ENCODE measurements at places on chromosomes 7 and 10.
A peak's percentile ranks its signal among the peaks of the same experiment; 100 is the strongest.

GRCh38 chr10:843703-844102 lies 87.8 kb downstream of the LARP4B start:
- DNase-seq: no peak

DNA sequence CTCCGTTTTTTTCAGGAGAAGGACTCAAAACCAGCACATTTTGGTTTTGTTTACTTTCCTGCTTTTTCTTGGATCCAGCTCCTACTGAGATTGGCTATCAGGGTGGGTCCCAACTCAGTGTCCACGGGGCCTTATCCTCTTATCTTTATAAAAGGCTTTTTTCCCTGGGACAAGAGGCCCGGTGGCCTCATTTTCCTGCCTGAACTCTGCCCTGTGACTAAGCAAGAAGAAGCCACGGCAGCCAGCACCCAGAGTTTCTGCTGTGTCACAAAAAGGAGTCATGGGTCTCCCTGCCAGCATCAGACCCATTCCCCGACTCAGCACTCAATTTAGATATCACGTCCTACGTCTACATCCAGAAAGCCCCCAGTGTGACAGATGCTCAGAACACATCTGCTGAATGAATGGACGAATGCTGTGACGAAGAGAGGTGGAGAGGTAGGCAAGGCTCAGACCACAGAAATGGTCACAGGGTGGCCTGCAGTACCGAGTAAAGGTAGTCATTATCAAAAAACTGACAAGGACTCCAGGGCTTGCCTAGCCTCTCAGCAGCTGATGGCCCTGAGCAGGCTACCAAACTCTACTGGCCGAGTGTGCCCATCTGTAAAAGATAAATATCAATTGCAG lies 16.7 kb downstream of the DLG5 start:
- no peak for DNase-seq

GRCh38 chr10:93595378-93596161 lies 5.5 kb downstream of the RBP4 start:
- no peak for DNase-seq

GRCh38 chr10:98920807-98921206 lies 314.8 kb downstream of the HPSE2 start:
- no peak for DNase-seq

DNA sequence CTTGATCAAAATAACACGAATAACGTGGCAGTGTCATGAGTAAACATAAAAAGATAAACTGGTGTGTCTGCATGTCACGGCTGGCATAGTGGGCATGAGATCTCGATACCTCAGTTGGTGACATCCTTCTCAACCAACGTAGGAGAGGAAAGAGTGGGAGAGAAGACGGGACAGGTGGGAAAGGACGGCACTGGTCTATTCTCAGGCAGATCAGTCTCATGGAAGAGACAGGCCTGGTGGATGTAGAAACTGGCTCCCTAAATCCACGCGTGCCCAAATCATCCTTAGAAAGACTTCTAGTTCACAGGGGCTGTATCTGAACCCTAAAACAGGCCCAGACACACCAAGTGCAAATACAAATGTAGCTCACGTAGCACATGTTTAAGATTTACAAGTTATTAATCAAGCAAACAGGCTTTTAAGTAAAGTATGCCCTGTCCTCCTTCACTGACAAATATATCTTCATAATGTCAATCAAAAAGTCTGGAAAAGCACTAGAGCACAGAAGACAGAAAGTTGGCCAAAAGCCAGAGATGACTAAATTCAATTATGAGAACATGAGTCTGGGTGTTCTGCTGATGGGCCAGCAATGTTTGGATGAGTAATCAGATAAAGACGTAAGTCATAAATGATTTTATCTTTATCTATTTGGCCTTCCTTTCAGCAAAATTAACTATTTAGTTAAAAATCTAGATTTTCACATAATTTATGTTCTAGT lies 56.3 kb downstream of the SFMBT2 start:
- no peak for DNase-seq

GRCh38 chr10:97724341-97724941 lies 10.9 kb downstream of the MARVELD1 start:
- DNase-seq: no peak

- DNase-seq: no peak
Observed at GRCh38 chr10:102196893-102197292, 29.2 kb upstream of the ELOVL3 start.

DNA sequence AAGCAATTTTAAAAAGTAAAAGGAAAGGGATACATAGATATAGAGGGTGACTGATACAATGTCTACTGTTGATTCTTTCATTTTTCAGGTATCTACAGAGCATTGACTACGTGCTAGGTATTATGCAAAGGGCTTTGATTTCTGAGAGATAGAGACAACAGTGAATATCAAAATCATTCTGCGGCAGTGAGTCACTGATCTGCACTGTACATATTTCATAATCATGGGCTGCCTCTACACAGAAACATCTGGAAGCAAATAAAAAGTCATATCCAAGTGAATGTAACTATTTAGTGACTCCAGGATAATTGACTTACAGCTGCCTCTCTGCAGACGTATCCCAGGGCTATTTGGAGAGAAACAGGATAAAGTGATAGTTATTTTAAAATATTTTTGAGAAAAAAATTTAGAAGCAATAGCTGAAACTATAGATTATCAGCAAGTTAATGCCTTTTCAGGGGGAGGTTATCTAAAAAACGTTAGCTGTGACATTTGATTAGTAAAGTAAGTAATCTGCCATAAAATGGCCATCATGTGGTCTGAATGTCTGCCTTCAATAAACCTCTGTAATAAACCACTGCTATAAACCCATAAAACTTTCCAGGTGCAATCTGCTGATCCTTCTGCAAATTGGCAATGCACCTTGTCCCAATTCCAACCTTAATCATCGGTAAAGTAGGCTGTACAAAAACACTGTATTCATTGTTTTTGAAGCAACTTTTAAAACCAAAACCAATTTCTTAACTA lies 43.7 kb downstream of the CPXM2 start:
- DNase-seq: no peak

DNA sequence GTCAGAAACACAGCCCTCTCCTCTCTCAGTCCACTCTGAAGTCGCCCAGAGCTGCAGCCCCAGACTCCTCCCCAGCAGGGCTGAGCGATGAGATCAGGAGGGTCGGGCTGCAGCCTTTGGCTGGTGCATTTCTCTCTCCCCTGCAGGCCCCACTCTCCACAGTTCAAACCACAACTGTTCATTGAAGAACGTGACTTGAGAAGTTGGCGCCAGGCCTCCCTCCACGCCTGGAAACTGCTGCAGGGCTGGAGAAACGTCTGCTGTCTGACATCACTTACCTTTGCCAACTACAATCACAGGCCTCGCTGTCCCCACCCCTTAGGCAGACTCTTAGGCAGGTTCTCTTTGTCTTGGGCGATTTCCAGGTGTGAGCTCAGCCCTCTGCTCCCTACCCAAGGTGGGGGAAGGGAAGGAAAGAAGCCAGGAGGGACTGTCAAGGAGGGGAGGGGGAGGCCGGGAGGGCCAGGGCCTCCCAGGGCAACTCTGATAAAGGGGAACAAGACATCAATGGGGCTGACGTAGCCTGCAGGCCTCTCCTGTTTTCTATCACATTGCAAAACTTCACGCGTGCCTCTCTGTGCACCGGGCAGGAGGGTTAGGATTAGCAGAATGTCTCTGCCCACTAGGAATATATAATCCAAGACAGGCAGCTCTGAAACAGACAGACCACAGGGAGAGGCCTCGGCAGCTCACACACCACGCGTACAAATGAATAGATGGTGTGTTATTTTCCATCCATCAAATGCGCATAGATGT lies 32.7 kb downstream of the CALML5 start:
- no peak for DNase-seq

GRCh38 chr10:118568327-118568848 lies 27.1 kb downstream of the PRLHR start:
- DNase-seq: peak; percentile 26

DNA sequence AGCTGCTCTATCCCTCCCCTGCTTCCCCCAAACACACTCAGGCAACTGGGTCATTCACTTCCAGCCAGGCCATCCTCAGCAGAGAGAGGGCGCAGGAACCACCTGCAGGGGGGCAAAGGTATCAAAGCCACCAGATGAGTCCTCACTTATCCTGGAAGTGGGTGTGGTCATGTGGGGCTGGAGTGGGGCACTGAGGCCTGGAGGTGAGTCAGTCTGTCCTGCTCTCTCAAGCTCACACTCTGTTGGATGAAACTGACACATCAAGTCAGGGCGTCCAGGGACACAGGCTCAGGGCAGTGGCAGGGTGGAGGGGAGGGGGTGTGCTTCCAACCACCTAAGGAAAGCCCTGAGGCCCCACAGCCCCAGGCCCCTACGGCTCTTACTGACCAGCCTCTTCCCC lies 8.0 kb upstream of the ELFN1 start:
- no peak for DNase-seq

- no peak for DNase-seq
Observed at GRCh38 chr10:106900016-106900652, 264.4 kb downstream of the SORCS1 start.

DNA sequence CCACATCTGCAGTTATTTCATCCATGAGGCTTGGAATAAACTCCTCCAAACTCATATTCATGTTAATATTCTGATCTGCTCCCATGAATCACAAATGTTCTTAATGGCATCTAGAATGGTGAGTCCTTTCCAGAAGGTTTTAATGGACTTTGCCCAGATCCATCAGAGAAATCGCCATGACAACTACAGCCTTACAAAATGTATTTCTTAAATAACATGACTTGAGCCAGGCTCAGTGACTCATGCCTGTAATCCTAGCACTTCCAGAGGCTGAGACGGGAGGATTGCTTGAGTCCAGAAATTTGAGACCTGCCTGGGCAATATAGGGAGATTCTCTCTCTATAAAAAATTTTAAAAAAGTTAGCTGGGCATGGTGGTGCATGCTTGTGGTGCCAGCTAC lies 102.1 kb upstream of the TMEM168 start:
- DNase-seq: no peak

DNA sequence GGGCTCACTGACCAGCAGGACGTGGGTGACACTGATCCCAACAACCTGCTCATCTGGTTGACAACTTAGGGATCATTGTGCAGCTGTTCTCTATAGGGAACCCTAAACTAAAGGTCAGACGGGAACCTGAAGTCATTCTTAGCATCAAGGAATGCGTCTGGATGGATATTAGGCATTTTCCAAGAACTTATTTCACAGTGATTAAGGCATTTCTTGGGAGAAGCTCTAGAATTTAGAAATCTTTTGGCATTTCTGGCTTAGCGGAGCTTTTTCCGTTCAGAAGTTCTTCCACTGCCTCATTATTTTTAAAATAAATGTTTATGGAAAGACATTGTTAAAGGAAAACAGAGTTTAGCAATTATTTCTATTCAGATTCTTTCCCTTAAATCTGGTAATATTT lies 303.3 kb upstream of the IGFBP3 start:
- DNase-seq: no peak

GRCh38 chr7:139675127-139676125 lies 102.4 kb downstream of the HIPK2 start:
- DNase-seq: no peak

DNA sequence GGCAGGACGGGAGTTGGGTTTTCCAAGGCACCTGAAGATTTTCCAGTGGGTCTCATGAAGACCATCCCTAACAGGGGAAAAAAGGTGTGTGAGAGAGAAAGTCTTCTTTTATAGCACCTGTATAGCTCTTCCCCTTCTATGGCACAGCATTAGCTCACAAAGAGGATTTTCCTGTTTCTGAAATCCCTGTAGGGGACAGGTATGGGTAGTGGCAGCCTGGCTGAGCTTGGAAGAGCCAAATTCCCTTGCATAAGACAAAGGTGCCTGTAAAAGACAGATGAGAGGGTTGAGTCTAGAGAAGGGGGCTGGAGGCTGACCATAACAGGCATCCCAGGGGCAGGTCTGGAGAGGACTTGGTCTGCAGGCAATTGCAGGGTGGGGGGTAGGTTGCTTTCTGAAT lies 63.7 kb downstream of the COL13A1 start:
- no peak for DNase-seq

DNA sequence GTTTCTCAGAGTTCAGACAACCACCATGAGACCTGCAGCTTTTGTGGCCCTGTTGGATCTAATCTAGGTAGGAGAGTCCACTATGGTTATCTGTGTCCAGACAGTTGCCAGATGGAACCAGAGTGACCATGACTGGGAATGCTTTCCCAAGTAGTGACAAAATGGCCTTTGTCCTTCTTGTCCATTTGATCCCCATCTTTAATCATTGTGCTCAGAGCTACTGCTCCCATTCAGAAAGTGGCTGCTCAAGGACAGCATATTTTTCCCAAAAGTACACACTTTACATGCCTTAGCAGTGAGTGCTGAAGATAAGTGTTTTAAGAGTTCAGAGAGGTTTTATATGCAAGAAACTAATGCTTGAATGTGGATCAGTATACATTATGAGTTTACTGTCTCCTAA lies 5.4 kb upstream of the ACSM6 start:
- no peak for DNase-seq

DNA sequence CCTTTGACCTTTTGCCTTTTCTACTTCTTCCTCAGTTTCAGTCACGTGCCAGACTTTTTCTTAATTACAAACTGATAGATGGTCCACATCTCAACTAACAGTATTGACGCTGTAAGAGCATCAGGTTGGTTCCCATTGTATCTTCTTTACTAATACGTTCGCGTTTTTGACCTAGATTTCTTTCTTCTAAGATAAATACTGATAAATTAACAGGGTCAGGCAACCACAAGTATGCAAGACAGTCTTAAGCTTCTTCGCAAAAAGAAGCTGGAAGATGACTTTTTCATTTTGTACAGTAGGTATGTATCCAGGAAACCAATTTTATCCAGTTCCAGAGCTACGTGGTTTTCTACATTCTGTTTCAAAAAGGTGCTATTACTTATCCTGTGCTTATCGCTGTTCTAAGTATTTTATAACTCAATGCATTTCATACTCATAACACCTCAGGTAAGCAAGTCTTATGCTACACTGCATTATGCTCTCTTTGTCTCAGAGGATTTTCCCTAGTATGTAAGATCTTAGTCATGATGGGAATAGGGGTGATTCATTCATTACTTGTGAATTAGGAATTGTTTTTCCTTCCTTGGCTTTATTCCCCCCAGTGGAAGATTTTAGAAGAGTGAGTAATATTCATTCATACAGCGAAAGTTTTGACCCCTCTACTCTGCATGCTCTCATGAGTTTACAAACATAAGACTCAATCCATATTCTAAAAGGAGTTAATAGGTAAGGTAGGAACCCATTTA lies 955 bp downstream of the DUS4L start:
- no peak for DNase-seq

GRCh38 chr7:113945018-113945938 lies 26.5 kb upstream of the PPP1R3A start:
- DNase-seq: no peak

DNA sequence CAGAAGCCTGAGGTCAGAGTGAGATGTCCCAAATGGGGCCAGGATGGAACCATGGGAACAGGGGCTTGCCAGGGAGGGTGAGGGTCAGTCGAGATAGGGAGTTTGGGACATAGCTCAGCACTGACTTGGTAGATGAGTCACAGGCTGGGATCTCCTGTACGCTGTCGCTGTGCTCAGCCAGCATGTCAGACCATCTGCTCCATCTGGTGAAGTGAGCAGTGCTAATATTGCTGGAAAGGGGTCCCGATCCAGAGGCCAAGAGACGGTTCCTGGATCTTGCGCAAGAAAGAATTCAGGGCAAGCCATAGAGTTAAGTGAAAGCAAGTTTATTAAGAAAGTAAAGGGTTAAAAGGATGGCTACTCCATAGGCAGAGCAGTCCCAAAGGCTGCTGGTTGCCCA lies 505.6 kb downstream of the GALNT17 start:
- DNase-seq: no peak

Measured in stimulated activated CD4-positive, alpha-beta T cell treated with anti-CD3 and anti-CD28 coated beads, Interleukin-2, amount 100 ng/mL, for 24 hours (primary cell).